ENCODE measurements at places on chromosomes 11 and 22. TPM values are rescaled to one million over a fixed set of nuclear protein-coding genes. Genes with fewer than 3 reads are reported as not detected.

YAP1 gene
- total RNA-seq = 33.2 TPM

MLC1 gene
- 0.09 TPM for total RNA-seq

RFPL3 gene
- not detected for total RNA-seq

ATM gene
- total RNA-seq = 75.9 TPM

FAU gene
- total RNA-seq = 535 TPM

NDUFA6 gene
- 48.8 TPM for total RNA-seq

ALDH3B1 gene
- 9.6 TPM for total RNA-seq

C11orf16 gene
- total RNA-seq = not detected

MYO7A gene
- 0.18 TPM for total RNA-seq

Measured in endothelial cell of coronary artery (primary cell).